ENCODE measurements at places on chromosomes 2 and 18.

DNA sequence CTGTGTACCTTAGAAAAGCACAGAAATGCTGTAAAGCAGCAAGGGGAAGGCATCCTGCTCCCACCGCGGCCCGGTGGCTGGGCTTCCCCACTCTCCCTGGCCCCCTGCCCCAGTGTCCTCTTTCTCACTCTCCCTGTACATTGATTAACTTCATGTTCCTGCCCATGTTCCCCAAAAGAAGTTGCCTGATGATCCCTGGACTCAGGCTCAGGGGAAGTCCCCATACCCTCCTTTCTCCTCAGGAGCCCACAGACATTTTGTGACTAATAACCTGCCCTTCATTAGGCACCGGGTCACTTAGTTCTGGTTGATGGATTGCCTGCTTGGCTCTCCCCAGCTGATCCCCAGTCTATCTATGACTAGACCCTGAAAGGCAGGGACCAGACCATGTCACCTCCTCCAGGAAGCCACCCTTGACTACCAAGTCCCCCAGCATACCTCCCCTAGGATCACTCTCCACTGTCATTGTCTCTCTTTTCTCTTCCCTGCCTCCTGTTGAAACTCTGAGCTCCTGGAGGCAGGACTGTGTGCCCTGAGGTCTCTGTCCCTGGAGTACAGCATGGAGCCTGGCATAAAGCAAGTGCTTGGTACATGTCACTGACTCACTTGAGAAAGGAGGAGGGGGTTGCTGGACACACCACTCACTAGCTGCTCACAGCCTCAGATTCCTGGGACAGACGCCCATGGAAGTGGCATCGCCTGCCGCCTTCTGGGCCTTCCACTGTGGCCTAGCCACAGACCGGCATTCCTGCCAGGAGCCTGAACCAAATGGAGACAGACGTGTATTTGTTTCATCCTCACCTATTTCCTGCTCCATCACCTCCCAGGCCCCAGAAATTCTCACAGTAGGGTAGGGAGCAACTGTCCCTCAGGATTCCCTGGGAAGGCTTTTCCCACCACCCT lies 13.5 kb downstream of the MALL start:
- DNase-seq, result no peak

GRCh38 chr2:144567745-144568144 lies 47.8 kb upstream of the ZEB2 start:
- no peak for DNase-seq

- DNase-seq, result peak; percentile 46
Observed at GRCh38 chr18:2656237-2656980, 883 bp downstream of the SMCHD1 start.

DNA sequence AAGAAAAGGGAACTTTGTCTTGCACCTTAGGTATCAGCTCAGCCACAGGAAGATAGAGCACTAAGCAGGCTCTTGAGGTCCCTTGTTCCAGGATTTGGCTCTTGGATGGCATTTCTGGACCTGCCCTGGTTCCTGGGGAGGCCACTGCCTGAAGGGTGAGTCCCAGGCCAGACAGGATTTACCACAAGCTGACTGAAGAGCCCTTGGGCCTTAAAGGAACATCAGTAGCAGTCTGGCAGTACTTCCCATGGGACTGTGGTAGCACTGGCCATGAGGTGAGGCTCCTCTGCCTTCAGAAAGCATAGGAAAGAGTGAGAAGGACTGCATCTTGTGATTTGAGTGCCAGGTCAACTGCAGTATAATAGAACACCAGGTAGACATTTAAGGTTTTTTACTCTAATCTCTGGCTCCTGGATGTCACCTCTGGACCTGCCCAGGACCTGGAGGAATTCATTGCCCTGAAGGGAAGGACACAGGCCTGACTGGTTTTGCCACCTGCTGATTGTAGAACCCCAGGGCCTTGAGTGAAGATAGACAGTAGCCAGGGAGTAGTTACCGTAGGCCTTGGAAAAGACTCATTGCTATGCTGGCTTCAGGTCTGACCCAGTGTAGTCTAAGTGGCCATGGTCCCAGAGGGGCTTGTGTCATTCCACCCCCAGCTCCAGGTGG lies 154.4 kb upstream of the CREB1 start:
- no peak for DNase-seq

DNA sequence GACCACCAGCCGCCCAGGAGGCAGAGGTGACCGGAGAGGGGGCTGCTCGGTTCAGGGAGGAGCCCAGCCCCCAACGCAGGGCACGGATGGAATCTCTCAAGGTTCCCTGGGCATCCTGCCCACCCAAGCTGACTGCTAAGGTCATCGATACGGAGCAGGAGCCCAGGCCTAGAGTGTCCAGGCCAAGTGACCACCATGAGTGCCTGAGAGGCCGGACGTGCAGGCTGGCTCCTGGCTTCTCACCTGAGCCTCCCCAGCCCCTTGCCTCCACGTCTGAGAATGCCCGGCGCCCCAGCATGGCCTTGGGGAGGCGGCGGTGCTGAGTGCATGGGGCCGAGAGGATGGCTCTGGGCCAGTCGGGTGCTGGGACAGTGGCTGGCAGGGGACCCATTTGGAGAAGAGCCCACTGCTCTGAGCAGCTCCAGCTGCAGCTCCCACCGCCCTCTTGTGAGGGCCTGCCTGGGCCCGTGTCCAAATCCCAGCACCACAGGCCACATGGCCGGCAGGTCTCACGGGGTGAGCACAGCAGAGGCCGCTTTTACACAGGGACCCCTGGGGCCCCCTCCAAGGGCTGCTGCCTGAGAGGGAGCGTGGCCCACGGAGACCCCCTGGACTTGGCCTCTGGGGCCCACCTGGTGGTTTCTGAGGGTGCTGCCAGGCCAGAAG lies 102.8 kb upstream of the CTDP1 start:
- no peak for DNase-seq

DNA sequence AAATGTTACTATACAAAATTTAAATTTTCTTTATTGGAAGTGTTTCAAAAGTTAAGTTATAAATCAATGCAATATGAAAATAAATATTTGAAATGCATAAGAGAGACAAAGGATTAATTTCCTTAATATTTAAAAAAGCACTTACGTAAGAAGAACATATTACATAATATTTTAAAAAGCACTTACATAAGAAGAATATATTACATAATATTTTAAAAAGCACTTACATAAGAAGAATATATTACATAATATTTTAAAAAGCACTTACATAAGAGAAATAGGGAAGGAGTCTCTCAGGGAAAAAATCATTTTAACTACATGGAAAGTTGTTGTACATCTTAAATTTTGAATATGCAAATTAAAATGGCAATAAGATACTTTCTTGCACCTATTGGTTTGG lies 17.4 kb upstream of the B4GALT6 start:
- DNase-seq, result no peak

DNA sequence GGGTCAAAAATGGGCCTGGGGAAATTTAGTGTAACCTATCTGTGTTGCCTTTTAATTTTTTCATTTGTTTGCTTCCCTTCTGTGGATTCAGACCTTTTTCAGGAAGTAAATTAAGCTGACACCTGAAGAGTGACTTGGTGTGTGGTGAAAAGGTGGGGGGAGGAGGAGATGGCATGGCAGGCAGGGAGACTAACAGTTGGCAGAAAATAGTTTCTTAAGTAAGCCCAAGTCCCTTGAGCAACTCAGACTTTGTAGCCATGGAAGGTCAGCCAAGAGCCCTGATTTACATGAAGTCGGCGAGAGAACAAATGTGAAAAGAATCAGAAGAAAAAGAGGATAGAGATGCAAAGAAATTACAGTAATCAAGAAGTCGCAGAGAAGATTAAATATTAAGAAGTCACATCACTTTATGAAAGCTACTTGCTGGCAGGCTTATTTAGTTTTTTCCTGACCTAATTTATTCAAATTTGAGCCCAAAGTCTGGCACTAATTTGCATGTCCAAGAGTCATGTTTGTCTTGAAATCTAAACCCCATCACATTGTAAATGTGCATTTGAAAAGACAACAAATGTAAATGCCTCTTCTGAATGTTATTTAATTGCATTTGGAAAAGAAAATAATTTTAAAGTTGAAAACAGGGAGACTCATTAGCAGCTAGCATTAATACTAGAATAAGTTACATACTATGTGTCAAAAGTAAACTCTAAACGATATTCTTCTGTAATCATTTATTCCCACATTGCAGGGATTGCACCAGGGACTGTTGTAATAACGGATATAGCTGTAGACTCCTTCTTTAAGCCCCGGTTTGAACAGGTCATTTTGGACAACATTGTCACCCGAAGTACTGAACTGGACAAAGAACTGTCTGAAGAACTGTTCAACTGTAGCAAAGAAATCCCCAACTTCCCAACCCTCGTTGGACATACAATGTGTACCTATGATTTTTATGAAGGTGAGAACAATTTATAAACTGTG lies 19.3 kb downstream of the UPP2 start:
- DNase-seq, result no peak

DNA sequence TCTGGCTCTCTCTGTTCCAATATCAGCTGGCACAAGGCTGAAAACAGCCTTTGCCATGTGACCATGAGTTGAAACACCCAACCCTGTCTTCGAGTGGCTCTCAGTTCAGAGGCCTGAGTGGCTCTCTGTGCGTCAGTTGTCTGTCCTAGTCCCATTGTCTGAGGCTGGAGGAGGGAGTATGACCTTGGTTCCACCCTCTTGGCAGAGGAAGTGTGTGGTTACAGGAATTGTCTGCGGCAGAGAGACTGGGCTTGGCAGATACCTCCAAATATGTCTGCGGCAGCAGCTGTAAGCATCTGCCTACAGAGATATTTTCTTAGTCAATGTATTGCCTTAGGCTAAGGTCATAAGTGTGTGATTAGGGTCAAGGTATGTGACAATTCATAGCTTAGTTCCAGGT lies 32.6 kb downstream of the CNGA3 start:
- no peak for DNase-seq

DNA sequence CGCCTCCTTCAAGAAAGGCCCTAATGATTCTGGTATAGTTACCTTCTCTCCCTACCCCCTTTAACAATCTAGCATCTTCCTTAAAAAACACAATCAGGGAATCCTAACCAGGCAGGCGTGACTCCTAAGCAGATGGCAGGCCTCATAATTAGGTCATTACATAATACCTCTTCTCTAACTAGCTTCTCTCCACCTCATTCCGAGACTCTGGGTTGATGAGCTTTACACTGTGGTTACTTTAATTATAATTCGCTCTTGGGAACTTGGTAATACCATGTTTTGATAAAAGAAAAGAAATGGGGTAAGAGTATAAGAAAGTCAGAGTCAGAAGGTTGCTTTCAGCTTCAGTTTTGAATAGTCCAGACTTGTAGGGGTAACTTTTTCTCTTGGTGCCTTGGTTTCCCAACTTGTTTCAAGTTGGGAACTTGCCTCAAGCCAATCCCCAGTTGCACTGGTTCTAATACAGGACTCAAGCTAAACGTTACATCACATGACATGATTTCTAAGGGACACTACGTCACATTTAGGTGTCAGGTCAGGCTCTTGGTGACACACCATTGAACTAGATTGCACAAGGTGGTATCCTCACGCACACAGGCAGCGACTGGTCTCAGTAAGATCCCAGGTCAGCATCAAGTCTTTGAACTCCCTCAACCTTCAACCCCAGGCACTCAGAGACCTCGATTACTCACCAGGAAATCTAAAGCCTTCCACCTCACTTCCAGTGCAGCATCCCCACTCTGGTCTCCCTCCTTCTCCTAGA lies 59.2 kb downstream of the AAK1 start:
- no peak for DNase-seq

- no peak for DNase-seq
Observed at GRCh38 chr2:19536136-19536535, 177.7 kb upstream of the OSR1 start.

GRCh38 chr18:23884681-23885375 lies 129.7 kb upstream of the TTC39C start:
- DNase-seq, result no peak

- no peak for DNase-seq
Observed at GRCh38 chr2:122980671-122981070, 1044.4 kb upstream of the CNTNAP5 start.

DNA sequence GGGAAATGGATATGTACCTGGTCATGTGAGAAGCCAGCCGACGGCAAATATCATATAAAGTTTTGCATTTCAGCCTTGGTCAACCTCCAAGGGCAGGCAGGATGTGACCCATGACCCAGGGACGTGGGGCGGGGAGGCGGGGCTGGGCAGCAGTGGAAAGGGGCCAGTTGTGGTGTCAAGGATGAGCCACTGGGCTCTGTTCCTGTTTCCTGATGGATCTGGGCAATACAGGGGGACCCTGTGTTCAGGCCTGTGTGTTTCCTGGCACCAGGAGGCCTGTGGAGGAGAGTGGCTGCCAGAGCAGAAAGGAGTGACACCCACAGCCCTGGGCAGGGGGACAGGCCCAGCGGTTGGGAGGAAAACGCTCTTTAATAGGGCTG lies 106.9 kb downstream of the GATA6 start:
- no peak for DNase-seq

DNA sequence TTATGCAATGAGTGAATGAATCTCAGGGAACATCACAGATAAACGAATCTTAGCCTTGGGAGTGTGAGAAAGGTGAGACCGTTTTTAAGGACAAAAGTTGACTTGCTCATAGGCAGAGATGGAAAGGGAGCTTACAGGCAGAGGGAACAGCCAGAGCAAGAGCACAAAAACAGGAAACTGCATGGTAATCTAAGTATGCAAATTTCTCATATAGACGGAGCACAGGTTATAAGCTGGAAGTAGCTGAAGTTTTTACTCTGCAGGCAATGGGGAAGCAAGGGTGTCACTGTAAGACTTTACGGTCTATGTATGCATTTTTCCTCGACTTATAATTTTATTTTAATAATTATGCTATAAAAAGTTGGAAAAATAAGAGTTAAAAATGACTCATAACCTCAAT lies 44.8 kb upstream of the STRN start:
- no peak for DNase-seq

GRCh38 chr2:210654091-210654490 lies 97.7 kb downstream of the CPS1 start:
- DNase-seq, result no peak

GRCh38 chr2:112644933-112645309 lies 818 bp upstream of the SLC20A1 start:
- DNase-seq, result no peak

DNA sequence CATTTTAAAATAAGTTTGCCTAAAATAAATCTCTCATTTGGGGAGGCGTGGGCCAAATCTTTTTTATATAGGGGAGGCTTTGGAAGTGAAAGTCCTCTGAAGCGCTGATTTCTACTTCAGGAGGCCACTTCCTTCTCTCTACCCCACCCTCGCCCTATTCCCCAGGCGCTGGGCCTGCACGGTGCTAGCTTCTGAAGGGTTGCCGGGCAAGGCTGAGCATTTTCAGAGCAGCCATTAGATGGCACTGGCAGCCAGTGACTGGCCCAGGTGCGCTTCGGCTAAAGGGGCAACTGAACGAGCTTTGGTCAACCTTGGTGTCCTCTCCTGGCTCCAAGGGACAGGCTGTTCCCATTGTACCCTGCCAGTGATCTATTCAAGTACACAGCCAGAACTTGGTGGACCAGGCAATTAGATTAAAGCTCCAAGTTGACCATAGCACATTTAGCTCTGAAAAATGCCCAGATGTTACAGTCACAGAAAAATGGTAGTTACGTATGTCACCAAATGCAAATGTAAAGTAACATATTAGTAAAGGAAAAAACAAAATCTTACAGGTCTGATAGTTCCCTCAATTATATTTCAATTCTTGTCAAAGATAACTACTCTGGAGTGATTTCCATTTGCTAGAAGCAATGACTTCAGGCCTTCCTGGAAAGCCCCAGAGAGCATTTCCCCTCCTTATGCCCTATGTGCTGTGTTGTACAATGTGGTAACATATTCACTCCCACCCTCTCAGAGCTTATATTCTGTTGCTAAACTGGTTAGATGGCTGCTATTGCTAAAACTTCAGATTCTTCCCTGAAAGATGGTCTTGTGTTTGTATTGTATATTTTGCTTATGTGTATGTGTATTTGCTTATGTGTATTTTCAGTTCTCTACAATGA lies 2.1 kb downstream of the POMC start:
- peak; percentile 15 for DNase-seq

- no peak for DNase-seq
Observed at GRCh38 chr18:2780750-2781149, 66.1 kb upstream of the EMILIN2 start.

GRCh38 chr2:97717613-97717995 lies 4.2 kb downstream of the ZAP70 start:
- DNase-seq, result no peak
